GM13977 (cell line): ENCODE measurements at places on chromosomes 7 and 10.
A peak's percentile ranks its signal among the peaks of the same experiment; 100 is the strongest.

DNA sequence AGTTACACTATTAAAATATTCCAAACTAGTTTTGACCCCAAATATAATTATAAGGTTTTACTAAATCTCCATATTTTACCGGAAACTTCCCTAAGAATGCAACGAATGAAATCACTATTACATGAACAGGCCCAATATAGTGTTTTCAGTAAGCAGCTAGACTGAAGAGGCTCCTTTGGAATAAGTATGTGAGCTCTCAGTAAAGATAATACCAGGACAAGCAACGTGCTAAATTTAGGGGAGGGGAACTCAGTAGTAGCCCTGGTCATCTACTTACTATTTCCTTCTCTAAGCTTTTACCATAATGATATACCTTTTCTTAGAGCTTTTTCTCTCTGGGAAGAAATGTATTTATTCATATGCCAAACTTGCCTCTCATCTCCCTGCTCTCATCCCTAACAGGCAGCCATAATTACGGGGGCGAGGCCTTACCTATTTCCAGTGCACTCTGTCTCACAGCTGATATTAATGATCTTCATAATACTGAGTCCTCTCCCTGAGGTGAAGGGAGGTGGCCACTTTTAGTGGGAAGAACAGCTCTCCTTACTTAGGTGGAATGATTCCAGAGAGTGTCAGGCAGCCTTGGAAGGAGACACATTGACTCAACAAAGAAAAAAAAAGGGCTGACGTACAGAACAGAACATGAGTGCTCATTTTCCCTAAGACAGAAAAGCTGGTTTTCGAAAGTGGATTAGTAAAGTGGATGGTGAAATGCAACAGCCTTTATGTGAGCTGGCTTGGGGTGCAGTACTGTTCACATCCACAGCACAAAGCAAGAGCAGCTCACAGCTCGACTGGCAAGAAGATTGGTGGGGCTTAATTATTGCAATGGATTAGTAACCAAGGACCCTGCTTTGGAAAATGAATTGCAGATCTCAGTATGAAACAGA, 165.4 kb downstream of the GLI3 start:
- DNase-seq: no peak

DNA sequence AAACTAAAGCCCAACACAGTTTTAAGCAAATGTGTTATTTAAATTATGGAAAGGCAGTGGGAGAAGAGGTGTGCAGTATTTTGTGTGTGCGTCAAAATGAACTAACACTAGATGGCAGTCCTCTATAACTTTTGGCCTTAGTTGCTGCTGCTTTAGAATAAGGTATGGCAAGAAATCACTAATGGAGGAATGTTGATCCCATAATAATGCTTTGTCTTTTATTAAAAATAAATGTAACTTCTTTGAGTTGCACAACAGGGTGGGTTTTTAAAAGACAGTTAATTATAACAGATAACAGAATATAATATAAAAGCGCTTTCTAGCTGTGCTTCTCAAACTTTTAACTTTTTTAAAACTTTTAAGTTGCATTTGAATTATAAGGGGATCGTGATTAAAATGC, 56.4 kb downstream of the BBS9 start:
- DNase-seq: peak; percentile 50

DNA sequence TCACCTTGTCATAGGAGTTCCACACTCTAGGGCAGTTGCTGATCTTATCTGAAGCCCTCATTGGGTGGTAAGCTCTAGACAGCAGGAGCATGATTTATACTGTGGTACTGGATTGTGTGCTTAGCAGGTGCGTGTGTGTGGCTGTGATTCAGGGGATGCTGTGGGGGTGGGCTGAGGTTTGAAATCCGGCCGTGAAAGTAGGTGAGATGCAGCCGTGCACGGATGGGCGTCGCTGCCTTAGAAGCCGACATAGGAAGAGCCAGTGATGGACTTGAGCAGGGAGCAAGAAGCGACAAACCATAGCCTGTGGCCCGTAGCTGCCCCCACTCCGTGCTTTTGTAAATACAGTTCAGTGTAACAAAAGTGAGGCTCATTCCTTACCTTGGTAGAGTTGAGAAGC, 38.2 kb downstream of the PROSER2 start:
- DNase-seq: no peak

GRCh38 chr7:139687211-139687954, 90.4 kb downstream of the HIPK2 start:
- DNase-seq: no peak

GRCh38 chr10:15228426-15228825, 59.9 kb upstream of the NMT2 start:
- no peak for DNase-seq
